ENCODE measurements at places on chromosomes 13 and 19.

GRCh38 chr13:33352041-33352440 lies 66.5 kb upstream of the STARD13 start:
- no peak for DNase-seq

DNA sequence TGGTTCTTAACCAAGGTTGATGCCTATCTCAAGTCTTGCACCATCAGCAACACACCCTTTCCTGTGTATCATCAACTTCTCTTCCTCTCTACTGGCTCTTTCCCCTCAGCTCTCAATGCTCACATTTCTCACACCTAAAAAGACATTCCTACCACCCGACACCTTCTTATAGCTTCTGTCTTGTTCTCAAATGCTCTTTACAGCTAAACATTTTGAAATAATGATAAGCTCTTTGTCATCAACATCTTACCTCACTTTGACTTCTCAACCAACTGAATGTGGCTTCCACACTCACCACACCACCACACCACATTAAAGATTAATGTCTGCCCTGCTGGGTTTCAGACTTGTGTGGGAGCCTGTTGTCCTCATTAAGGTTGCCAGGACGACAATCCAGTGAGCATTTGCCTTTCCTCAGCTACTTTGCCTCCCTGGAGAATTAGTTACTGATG lies 67.8 kb downstream of the RXFP2 start:
- peak; percentile 77 for DNase-seq

GRCh38 chr19:2810141-2811091 lies 9.3 kb upstream of the ZNF554 start:
- DNase-seq: no peak

DNA sequence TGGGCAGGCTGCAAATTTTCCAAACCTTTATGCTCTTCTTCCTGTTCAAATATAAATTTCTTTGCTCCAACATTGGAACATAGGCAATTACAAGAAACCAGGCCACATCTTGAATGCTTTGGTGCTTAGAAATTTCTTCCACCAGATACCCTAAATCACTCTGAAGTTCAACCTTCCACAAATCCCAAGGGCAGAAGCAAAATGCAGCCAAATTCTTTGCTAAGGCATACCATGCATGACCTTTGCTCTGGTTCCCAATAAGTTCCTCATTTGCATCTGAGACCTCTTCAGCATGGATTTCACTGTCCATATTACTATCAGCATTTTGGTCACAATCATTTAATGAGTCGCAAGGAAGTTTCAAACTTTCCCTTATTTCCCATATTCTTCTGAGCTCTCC lies 130.9 kb downstream of the DIAPH3 start:
- DNase-seq: no peak

GRCh38 chr13:29925457-29926097 lies 75.2 kb upstream of the UBL3 start:
- no peak for DNase-seq

- peak; percentile 77 for DNase-seq
Observed at GRCh38 chr19:10544242-10544752, 593 bp downstream of the ATG4D start.

GRCh38 chr19:3673506-3674439 lies 26.5 kb downstream of the PIP5K1C start:
- no peak for DNase-seq

DNA sequence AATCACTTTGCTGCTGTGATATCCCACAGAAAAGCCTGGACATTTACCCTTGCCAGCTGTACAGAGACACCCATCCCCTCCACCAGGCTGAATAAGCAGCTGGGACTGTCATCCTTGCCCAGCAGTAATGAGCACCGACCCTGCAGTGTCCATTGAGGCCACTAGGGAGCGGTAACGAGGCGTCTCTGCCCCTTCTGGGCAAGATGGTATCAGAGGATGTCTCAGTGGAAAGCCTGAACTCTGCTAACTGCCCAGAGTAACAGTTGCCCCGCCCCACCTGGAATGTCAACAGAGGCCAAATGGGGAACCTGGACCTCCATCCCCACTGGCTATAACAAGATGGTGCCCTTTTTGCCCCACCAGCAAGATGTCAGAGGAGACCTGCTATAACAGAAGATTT lies 22.8 kb upstream of the CEACAM20 start:
- peak; percentile 74 for DNase-seq

- no peak for DNase-seq
Observed at GRCh38 chr19:27780367-27781075, 1432.4 kb downstream of the UQCRFS1 start.

DNA sequence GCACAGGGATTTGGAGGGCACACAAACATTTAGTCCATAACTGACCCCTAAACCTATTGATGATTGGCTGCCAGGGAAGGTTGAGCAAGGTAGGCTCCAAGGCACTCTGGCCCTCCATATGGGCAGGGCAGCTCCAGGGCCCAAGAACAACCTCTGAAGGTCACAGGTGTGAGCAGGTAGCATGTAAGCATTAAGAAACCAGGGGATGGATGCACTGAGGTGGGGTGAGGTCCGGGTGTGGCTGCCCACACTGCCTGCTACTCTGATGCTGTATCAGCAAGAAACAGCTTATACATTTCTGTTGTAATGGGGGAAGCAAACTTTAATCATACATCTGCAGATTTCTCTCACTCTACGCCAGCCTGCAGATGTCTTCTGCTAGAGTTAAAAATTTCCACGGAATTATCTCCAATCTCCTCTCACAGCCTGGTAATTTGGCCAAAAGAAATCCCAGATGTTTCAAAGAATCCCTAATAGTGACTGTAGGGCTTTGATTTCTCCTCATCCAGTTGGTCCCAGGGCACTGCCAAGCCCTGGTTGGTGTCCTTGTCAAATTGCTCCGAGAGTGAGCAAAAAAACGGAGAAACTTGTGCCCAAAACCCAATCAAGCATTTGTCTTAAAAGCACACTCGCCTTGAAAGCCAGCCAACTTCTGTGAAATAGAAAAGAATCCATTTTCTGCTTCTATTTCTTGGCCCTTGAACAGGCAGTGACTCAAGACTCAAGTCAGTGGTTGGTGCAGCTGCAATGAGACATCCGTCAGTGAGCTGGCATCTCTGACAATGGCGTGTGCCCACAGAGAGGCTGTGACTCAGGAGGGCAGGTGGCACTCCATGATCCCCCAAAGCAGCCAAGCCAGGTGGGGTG lies 72.5 kb upstream of the MRI1 start:
- no peak for DNase-seq

DNA sequence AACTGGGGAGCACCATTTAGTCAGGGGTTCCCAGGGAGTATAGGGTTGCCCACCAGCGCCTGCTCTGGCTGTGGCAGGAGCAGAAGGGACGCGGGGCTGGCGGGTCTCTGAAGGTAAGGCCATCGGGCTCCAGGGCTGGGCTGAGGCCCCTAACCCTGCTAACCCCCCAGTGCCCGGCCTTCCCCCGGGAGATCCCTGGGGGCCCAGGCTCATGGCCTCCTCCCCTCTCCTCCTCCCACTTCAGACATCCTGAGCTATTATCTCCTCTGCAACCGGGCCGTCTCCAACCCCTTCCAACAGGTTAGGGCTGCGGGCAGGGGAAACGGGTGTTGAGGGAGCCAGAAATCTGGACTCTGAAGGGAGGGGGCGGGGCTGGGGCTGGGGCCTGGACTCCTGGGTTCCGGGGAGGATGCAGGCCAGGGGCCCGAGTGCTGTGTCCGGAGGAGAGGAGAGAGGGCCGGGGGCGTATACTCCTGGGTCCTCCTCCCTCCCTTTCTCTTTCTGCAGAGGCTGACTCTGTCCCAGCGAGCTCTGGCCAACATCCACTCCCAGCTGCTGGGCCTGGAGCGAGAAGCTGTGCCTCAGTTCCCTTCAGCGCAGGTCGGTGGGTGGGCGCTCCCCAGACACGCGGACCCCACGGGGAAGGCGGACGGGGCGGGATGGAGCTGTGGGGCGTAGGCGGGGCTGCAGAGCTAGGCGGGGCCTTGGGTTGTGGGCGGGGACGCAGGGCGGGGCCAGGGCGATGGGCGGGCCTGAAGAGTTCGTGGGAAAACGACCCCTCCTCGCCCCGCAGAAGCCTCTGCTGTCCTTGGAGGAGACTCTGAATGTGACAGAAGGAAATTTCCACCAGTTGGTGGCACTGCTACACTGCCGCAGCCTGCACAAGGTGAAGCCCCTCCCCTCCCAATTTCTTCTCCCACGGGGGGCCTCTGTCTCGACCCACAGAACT lies 15.3 kb downstream of the TTYH1 start:
- DNase-seq: peak; percentile 79

DNA sequence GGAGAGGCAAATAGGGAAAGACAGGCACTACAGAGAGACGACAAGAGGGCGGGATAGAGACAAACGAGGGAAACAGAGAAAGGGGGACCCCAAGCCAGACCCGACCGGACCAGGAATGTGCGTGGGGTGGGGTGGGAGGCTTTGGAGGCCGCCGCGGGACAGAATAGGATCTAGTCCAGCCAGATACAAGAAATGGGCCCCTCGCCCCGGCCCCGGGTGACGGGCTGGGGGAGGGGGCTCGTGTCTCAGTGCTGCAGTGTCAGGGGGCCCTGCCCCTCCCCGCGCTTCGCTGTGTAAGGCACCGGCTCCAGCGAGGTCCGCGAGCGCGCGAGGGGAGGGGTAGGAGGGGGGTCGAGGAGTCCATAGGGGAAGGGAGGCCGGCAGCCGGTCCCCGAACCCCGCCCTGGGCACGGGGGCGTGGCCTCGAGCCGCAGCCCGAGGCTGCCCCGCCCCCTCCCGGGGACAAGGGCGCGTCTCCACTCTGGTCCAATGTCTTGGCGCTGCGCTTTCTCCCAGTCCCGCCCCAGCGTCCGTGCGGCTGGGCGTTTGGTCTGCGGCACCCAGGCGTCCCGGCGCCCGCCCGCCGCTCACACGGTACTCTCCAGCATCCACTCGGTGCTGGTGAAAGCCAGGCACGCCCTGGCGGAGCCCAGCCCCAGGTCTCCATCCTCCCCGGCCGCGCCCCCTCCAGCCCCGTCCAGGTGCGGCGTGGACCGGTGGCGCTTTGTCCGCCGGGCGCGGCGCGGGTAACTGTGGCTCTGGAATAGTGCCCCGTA lies 11.0 kb downstream of the IFNL1 start:
- DNase-seq: no peak

All from activated CD4-positive, alpha-beta T cell treated with anti-CD3 and anti-CD28 coated beads, Interleukin-2, amount 10 ng/mL, durations not matched to agents 24 days and 14 days (primary cell).